ENCODE measurements at places on chromosomes 12 and 14.

GRCh38 chr12:14153803-14154202 is 172.4 kb upstream of the GRIN2B start:
- DNase-seq: no peak

GRCh38 chr14:75711796-75712211 is 50.8 kb downstream of the TTLL5 start:
- DNase-seq: peak; percentile 14

GRCh38 chr12:89732522-89732921 is 23.9 kb upstream of the ATP2B1 start:
- DNase-seq: no peak

DNA sequence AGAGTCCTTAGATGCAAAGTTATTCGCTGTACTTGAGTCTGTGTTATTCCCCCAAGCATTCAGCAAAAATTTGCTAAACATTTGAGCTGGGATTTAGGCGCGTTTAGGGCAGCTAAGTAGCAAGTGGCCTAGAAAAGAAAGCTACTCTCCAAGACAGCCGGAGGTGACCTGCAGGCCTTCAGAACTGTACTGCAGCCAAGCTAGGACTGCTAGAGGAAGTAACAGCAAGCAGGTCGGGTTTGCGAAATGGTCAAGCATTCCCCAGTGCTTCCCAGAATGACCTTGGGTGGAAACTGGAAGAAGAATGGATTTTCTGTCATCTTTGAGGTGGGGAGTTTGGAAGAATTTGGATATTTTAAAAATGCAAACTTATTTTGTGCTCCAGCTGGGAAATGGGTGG is 287.5 kb downstream of the FOXN3 start:
- no peak for DNase-seq

GRCh38 chr12:86139671-86140070 is 116.5 kb downstream of the MGAT4C start:
- DNase-seq: no peak

DNA sequence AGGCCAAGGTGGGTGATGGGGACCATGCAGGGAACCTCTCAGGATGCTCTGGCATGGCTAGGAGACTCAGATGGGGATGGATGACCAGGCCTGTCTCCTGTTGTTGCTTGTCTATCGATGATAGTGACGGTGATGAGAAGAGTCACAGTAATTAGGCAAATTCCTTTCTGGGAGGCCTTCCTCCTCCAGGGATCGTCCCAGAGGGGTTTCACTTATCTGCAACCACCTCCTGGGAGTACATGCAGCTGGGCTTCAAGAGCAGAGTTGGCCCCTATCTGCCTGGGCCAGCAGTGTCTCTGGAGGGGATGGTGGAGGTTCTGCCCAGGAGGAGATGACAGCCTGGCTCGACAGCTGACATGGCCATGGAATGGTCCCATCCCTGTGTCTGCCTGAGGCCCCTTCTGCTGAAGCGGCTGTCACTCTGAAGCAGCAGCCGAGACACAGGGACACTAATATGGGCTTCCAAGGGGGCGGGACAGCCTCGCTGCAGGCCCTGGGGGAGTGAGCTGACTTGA is 27.5 kb upstream of the OAS1 start:
- no peak for DNase-seq

GRCh38 chr12:89574736-89575208 is 48.9 kb upstream of the POC1B start:
- DNase-seq: no peak

- no peak for DNase-seq
Observed at GRCh38 chr12:82886671-82887340, 200.1 kb downstream of the TMTC2 start.

- no peak for DNase-seq
Observed at GRCh38 chr12:6975297-6976032, 4.8 kb downstream of the EMG1 start.

DNA sequence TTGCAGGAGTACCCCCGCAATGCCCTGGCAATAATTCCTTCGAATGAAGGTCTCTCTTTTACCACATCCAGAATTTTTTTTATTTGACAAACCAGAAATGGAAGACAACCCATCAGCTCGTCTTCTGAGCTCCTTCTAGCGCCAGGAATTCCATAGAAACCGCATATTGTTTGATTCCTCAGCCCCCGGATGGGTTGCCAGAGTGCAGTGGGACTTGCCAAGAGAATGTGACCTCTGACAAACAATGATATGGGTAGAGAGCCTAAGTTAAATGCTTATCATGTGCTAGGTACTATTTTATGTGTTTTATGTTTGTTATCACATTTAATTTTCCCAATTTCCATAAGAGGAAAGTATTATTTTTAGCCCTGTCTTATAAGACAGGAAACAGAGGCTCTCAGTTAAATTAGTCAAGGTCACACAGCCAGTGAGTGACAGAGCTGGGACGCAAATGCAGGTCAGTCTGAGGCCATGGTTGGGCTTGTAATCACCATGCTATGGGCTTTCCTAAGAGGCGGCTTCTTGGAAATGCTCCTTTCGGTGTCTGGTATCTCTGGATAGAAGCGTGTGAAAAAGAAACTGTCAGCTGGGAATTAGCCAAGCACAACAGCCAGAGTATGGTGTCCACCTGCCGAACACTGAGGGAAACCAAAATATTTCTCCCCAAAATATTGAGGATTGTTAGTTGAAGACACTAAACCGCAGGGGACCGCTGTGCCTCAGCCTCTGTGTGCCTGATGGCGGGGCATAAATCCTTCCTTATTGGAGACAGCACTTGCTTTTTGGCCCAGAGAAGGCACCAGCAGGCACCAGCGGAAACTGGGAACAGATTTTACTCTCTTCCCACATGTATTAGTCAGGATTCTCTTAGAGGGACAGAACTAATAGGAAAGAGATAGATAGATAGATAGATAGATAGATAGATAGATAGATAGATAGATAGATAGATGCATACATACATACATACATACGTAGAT is 29.4 kb upstream of the ETFBKMT start:
- DNase-seq: no peak

DNA sequence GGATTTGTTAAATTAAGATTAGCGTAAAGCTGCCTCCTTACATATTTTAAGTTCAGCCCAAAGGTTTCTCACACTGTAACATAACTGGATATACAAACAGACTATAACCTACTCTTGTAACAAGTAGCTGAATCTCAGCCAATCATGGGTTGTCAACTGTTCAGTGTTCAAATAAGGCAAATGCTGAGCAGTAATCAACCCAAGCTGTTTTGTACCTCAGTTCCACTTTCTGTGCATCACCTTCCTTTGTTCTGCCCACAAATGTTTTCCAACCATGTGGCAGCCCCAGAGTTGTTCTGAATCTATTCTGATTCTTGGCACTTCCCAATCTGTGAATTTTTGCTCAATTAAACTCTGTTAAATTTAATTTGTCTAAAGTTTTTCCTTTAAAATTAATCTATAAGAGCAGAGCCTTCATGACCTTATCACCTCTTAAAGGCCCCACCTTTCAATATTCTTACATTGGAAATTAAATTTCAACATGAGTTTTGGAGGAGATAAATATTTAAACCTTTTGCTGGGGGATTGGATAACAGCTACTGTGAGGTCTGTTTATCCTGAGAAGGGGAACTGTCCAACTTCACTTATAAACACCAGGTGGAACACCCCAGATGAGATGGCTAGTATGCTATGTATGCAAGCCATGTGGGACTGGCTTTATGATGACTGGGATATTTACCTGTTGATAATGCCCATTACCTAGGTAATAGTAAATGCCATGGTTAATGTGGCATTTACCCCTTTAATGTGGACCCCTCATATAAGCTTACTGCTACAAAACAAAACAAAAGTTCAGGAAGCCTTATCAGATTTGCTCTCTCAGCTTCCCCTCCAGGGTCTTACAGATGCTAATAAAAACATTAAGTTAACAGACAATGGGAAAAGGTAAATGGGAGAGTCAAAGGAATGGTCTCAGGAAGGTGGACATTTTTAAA is 42.2 kb upstream of the ARID2 start:
- DNase-seq: no peak

DNA sequence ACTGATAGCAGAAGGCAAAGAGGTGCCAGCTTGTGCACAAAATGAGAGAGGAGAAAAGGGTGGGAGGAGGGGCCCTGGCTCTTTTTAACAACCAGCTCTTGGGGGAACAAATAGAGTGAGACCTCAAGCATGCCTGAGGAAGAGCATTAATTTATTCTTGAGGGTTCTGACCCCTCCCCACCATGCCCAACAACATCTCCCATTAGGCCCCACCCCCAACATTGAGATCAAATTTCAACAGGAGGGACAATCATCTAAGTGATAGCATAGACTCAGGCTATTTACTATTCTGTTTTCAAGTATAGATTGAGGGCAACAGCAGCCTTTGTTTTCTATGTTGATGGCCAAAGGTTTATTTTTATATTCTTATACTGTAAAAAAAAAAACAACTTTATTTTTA is 59.7 kb downstream of the FUT8 start:
- peak; percentile 91 for DNase-seq

DNA sequence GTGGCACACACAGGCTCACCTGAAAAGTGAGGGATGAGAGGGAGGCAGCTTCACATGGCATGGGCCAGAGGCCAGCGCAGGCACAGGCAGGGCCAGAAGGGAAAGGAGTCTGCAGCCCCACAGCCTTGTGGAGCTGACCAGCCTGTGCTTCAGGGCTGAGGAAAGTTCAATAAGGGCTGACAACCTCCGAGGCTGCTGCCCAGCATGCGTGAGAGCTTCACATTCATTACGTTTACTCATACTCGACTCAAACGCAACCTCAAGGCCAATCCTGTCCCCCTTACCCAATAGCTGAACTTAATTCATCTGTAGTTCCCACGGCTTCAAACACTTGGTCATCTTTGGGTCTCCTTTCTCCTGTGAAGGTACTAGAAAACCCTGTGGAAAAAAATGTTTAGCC is 4.8 kb downstream of the MMAB start:
- no peak for DNase-seq

DNA sequence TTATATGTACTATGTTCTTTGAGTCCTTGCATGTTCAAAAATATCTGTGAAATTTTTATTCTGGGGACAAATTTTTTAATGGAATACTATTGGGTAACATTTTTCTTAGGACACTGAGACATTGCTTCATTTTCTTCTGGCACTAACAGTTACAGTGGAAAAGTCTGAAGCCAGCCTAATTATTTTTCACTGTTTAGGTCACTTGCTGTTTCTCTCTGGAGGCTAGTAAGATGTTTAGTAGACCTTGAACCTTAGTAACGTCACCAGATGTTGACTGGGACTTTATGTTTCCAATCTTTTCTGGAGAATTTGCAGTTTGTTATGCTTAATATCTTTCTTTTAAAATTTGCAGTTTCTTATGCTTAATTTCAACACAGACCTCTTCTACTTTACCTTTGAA is 12.3 kb upstream of the EPYC start:
- DNase-seq: no peak

GRCh38 chr14:92484132-92484823 is 29.3 kb upstream of the RIN3 start:
- no peak for DNase-seq

DNA sequence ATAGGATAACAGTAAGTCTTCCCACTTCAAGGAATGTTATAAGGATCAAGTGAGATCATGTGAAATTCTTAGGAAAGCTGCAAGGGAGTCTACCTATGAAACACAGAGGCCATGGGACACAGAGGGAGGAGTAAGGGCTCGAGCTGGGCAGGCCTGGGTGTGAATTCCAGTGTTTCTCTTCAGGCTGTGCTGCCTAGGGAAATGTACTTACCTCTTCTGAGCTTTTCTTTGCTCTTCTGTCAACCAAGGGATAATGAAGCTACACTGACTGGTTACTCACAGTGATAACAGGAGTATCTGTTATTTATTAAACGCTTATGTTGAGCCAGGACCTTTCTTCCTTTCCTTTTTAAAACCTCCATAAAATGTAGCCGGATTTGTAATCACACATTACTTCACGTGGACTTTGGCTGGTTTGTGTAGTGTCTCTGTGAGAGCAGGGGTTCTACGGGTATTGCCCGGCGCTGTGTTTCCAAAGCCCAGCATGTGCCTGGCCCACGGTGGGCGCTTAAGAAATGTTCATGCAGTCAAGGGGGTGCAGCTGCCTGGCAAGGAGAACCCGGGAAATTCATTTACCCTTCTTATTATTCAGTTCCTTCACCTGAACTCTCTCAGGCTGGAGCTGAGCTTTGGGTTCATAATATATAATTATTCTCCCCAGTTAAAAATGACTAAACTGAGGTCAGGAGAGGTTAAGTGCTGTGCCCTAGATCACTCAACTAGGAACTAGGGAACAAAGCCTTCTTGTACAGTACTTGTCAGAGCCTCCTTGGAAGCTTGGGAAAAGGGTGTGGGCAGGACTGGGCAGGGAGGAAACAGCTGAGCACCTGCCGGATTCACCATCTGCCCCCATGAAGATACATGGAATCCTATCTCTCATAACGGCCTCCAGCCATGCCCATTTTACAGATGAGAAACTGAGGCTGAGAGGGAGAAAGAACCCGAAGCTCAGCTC is 214.2 kb downstream of the CACNA1C start:
- DNase-seq: no peak

GRCh38 chr12:117100251-117100650 is 1.0 kb upstream of the TESC start:
- no peak for DNase-seq

All from NCI-H1105 treated with DMSO at 0.1 percent for 48 hours (cell line).